NCI-H510A treated with DMSO at 0.1 percent for 48 hours (cell line): ENCODE measurements at places on chromosomes 16 and 17.

DNA sequence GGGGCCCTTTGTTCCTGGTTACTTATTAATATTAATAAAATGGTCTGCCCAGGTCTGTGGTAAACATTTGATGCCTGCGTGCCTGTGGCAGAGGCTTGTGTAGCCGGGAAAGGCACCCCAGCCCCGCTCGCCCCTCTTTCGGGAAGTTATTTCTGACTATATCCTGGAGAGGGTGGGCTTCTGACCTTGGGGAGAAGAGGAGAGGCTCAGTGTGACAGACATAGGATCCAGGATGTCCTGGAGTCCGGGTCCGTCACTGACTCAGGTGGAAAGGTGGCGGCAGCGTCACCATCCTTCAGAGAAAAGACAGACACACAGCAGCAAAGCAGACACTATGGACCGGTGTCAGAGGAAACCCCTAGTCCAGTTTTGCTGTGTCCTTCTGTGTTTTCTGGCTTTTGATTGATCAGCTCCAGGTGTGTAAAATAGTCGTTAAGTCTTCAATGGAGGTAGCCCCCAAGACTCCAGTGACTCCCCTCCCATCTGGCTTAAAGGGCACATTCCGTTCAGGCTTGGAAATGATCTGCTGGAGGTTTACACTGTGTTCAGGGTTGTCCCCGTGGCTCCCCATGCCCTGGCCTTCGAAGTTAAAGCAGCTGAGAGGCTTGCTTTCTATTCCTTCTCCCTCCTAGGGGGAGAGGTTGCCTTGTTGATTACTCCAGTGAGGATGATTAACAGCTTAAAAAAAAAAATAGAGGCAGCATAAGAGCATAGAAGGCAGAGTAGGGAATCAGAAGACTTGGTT, 81.6 kb downstream of the CCDC182 start:
- no peak for DNase-seq

GRCh38 chr16:88691924-88692560, 5.7 kb upstream of the SNAI3 start:
- no peak for DNase-seq

DNA sequence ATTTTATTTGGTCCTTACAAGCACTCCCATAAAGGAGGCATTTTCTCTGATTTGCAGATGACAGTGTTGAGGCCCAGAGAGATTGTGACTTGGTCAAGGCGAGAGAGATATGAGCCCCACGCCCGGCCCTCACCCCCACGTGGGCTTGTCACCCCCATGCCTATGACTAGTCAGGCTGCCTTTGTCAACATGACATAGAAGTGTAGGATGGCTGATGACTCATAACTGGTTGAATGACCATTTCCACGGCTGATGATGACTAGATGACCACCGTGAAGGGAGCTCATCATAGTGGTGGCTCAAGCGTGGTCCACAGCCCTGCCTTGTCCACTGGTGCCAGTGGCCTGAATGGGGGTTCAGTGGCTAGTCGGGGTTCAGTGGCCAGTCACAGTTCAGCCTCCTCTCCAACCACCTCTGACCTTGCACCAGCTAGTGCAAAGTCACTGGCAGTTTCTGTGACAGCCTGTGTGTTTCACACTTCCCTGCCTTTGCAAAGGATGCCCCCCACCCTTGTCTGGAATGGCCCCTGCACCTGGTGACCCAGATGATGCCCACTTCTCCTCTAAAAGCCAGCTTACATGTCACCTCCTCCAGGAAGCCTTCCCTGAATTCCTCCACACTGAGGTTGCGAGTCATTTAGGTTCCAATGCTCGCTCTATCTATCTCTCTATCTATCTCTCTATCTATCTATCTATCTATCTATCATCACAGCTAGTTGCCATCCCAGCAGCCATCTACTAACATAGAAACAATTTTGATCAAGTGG, 3.8 kb upstream of the WSCD1 start:
- DNase-seq, result no peak

DNA sequence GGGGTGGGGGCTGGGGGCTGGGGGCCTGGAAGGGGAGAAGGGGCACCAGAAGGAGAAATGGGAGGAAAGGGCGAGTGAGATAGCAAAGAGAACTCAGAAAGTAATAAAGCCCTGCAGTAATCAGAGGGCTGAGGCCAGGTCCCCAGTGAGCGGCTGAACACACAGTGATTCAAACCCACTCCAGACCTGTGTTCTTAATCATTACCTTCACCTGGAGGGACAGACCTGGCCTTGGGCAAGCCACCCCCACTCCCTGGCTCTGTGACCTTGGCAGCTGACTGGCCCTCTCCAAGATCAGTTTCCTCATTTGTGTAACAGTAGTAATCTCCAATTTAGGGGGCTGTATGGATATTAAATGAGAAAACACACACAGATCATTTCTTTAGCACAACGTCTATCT, 150.4 kb downstream of the WWOX start:
- DNase-seq, result peak; percentile 11

DNA sequence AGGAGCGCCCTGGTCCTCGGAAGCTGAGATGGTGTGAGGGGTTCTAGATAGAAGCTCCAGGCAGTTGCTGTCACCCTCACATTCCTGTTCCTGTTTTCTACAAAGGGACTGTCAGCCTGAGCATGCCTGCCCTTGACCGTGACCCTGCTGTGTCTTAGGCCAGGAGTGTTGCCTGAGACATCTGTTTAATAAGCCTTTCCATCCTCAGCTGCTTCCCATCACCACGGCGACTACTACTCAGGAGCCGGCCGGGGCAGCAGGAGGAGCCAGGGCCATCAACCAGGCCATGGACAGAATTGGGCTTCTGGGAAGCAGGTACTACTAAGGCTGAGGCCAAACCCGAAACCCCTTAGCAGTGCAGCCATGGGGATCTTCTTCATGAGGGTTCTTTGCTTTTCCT, 151.4 kb downstream of the KATNIP start:
- no peak for DNase-seq

- DNase-seq, result no peak
Observed at GRCh38 chr17:49297141-49297540, 64.9 kb downstream of the ZNF652 start.

GRCh38 chr16:84065536-84066132, 23.0 kb upstream of the SLC38A8 start:
- DNase-seq, result peak; percentile 44

GRCh38 chr16:53022374-53022773, 30.3 kb downstream of the CHD9NB start:
- DNase-seq, result peak; percentile 89

- no peak for DNase-seq
Observed at GRCh38 chr17:66734186-66734943, 100.6 kb upstream of the CACNG5 start.

DNA sequence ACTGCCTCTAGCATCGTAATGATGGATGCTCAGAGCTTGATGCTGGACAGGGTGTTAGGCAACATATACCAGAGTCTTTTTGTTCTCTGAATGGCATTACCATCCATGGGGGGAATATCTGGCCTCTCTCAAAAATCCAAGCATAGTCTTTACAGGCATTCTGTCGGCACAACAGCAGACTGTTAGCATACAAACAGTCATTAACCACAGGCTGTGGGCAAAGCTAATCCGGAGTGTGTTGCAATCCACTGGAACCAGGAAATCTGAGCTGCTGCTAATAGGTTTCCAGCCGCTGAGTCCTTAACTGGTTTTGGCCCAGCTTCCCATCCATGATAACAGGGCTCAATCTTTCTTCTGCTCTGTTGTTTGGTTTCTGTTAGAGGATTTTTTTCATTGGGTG, 371.9 kb downstream of the HS3ST3B1 start:
- no peak for DNase-seq

DNA sequence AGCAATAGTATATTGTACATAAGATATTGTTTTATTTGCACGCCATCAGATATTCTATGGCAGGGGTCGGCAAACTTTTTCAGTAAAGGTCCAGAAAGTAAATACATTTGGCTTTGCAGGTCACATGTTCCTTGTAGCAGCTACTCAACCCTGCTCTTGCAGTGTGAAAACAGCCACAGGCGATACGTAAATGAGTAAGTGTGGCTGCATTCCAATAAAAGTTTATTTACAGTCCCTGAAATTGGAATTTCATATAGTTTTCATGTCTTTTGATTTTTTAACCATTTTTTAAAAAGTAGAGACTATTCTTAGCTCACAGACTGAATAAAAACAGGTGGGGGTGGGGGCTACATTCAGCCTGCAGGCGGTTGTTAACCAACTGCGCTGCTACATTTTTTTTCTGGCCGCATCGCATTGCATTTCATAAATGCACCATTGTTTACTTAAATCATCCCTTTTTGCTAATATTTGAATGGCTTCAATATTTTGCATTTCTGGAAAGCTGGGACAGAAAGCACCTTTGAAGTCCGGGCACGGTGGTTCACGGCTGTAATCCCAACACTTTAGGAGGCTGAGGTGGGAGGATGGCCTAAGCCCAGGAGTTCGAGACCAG, 50.5 kb upstream of the HAPSTR1 start:
- DNase-seq, result no peak

DNA sequence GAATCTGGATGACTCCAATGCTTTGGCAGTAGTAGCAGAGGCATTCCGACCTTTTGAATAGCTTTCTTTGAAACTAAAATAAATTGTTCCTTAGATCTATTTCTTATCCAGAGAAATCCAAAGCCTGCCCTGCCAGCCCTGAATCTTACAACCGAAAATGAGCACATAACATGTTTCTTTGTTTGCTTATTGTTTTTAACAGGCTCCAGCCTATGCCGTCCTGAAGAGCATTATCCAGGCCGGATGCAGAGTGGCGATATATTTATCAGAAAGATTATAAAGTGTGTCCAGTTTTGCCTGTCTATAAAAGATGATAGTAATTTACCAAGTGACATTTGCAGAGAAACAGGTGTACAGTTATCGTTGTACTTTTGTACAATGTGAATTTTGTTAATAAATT, 10.5 kb downstream of the COQ7 start:
- no peak for DNase-seq

- no peak for DNase-seq
Observed at GRCh38 chr16:66036793-66037715, 329.4 kb upstream of the CDH5 start.

- DNase-seq, result no peak
Observed at GRCh38 chr17:10447026-10447931, 22.1 kb downstream of the MYH4 start.

GRCh38 chr17:50766222-50767023, 895 bp downstream of the ANKRD40CL start:
- DNase-seq, result no peak

- DNase-seq, result no peak
Observed at GRCh38 chr16:86343027-86343795, 167.1 kb upstream of the FOXF1 start.

- no peak for DNase-seq
Observed at GRCh38 chr16:27320261-27321012, 6.7 kb downstream of the IL4R start.

DNA sequence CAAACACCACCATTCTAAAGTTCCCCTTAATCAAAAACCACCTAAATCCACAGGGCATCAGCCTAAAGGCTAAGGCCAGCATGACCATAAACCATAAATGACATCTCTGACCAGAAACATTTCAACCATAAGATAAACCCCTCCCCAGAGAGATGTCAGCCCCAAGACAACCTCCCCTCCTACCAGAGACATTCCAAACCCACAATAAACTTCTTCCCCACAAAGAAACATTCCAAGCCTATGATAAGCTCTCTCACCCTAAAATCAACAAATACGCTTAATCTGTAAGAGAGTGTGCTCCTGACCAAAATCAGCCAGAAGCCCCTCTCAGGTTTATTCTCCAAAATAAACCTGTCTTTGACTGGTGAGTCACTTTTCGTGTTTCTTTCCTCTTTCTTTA, 54.8 kb downstream of the SLFN5 start:
- DNase-seq, result no peak

DNA sequence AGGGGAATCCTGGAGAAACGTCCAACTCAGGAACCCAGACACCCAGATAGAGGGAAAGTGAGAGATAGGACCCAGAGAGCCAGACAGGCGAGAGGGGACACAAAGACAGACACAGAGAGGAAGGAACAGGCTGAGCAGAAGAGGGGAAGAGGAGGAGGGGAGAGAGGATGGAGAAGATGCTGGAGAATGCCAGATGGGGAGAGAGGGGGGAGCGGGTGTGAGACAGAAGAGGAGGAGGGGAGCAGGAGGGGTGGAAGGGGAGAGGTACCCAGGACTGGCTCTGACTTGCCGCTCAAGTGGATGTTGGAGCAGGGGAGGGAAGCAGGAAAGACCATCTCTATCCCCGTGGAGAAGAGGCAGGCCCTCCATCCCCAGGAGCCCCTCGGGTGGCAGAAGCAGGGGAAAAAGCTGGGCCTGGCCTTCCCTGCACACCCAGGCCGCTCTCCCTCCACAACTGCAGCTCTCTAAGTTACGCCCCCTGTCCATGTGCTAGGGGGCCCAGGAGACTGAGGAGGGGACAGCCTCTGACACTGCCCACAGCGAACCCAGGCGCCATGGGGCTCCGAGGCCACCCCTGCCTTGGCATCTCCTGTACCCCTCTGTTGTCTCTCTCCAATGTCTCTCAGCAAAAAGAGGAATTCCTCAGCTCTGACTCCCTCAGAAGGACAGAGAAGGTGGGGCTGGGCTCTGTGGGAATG, 4.8 kb downstream of the PPP1R9B start:
- no peak for DNase-seq

DNA sequence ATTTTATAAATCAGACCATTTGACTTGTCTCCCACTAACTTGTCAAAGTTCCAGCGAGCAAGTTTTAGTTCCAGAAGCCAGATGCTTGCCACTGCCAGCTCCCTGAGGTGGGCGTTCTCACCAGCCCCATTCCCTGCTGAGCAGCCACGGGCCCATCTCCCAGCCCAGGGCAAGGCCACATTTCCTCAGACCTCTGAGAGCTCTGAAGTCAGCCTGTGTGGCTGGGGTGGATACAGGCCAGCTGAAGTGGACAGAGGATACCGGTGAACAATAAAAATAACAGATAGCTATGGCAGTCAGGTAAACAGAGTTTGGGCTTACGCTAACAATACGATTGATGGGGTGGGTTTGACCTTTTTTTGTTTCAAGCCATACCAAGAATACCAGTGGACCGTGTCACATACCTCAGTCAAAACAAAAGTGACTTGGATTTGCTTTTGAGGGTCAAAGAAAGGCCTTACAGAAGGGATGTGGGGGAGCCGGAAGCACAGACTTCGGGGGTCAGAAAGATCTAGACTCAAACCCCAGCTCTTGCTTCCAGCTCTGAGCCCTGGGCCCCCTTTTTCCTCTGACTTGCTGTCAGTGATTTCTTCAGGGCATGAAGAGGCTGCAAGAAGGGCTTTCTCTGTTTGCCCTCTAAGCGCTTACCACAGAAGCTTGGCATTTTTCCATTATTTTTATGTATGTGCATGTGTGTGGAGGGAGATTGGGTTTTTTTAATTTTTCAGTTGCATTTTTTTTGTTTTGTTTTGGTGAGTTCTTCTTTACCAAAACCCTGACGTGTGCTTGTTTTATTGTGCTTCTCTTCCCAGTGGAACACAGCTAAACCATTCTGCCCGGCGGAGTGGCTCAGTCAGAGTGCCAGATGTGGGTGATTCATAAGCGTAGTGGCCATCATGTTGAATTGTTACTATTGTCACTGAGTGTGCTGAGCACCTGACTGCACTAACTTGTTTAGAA, 109.9 kb downstream of the GNAO1 start:
- DNase-seq, result no peak

- DNase-seq, result no peak
Observed at GRCh38 chr16:84907575-84907974, 87.8 kb downstream of the CRISPLD2 start.

DNA sequence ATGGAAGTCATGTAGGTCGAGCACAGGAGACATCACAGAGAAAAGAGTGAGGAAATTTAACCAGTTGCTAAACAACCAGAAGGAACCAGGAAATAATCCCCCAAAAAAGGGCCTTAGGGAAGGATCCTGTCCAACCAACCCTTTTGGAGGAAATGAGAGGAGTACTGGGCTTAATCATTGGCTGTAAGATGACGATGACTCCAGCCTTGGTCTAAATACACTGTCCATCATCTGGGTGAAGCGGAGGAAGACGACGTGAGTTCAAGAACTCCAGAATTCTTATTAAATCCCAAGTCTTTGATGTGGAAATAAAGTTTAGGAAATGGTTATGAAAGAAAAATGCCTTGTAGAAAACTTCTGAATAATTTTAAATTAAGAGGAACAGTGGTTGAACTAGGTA, 11.5 kb upstream of the ALOX15 start:
- no peak for DNase-seq
